ENCODE measurements at places on chromosomes 16 and 17.

- no peak for DNase-seq
Observed at GRCh38 chr16:13313351-13313750, 412.0 kb downstream of the SHISA9 start.

DNA sequence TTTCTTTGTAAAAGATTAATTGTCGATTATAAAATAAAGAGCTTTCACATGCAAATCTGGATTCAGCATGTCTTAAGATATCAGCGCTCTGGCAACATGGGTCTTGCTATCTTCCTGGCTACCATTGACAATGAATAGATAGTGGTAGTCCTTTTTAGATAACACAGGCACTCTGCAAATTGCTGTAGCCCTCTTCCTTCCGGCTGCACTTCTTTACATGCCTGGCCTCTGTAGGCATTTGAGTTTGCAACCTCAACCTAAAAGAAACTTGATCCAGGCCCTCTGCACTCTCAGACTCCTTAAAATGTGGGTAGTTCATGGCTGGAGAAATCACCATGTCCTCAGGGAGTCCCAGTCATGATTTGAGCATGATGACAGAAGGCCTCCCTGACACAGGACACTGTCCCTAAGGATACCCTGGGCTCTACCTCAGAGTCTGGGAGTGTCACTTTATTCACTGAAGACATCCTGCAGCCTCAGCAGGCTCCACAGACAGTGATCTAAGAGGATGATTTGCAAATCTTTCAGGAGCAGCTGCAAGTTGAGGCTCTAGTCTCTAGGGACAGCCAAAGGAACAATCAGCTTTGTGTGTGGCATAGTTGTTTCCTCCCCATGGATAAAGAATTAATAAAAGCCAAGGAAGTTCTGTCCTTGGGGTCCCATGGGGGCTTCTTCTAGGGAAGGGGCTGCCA lies 529.4 kb downstream of the RBFOX1 start:
- DNase-seq, result no peak

- no peak for DNase-seq
Observed at GRCh38 chr16:50889746-50890145, 147.9 kb downstream of the CYLD start.

DNA sequence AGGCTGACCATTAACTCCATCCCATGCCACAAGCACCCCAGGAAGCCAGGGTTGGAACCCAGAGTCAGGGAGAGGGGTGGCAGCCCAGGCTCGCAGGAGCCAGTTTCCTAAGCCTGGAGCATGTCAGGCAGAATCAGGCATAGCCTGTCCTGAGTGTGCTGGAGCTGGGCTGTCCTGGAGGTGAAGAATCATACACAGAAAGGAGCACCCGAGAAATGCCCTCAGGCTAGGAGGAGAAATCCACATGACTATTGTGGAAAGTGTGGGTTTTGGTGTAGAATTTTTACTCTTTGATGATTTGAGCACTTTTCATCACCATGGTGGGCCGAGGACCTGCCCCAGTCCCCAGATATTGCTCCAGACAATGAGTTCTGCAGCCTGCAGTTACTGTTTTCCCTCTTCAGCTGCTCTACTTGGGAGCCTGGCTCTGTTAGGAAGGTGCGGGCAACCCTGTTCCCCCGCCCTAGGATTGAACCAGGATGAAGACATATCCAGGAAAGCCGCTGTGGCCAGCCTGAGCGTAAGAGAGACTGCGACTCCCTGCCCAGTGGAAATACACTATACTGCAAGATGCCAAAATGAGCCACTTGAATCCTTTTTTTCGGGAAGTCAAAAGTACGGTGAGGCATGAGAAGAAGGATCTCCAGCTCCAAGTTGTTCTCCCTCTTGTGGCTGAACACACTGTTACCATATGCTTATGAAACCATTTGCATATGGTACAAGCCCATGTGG lies 29.0 kb upstream of the HEATR6 start:
- DNase-seq, result no peak

GRCh38 chr17:8628172-8628571 lies 2.4 kb downstream of the MYH10 start:
- DNase-seq, result no peak

DNA sequence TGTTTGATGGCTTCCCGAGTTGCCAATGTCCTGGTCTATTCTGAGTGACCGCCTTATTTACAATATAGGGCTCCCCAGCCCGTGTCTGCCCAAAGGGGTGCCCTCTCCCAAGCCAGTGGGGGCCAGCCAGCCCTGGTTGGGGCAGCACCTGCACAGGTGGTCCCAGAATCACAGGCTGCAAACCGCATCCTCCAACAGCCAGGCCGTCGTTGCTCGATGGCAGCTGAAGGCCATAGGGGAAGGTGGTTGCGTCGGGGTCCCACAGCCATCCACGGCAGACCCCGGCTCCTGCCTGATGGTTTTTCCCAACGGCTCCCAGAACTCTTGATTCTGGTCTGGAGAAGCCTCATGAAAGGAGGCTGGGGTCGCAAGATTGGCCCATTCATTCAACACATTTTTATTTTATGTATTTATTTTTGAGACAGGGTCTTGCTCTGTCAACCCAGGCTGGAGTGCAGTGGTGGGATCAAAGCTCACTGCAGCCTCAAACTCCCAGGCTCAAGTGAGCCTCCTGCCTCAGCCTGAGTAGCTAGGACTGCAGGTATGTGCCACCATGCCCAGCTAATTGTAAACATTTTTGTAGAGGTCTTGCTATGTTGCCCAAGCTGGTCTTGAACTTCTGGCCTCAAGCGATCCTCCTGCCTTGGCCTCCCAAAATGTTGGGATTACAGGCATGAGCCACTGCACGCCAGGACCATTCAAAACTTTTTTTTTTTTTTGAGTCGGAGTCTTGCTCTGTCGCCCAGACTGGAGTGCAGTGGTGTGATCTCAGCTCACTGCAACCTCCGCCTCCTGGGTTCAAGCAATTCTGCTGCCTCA lies 79.0 kb upstream of the TOB1 start:
- no peak for DNase-seq
